ENCODE measurements at places on chromosomes 2 and 18.

DNA sequence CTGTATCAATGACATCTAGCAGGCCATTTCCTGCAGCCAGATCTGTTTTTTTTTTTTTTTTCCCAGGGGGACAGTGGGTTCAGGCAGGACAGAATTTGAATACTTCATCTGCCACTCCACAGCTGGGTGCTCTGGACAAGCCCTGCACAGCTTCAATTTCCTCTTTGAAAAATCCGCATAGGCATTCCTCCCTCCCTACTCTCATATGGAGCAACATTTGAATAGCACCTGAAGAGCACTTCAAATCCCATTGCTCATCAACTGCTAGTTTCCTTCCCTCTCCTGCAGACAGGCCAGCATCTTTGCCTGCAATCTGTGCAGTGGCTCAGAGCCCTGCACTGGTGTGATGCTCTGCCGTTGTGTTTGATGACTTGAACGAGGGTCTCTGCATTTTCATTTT lies 326.3 kb downstream of the TSN start:
- no peak for DNase-seq

DNA sequence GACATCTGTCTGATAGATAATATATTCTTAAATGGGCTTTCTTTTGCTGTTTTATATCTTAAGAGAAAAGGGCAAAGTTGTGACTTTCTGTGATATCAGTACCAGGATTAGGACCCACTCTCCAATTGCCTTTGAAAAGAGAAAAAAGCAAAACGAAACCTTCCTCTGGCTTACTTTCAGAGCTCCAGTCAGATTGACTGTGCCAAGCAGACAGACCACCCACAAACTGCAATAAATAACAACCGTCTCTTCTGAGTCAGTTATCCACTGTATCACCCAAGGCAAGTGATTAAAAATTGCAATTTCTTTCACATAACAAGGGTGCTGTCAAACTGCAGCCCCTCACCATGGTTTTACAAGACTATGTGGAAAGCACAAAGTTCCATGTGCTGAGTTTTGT lies 230.5 kb upstream of the SETBP1 start:
- no peak for DNase-seq

DNA sequence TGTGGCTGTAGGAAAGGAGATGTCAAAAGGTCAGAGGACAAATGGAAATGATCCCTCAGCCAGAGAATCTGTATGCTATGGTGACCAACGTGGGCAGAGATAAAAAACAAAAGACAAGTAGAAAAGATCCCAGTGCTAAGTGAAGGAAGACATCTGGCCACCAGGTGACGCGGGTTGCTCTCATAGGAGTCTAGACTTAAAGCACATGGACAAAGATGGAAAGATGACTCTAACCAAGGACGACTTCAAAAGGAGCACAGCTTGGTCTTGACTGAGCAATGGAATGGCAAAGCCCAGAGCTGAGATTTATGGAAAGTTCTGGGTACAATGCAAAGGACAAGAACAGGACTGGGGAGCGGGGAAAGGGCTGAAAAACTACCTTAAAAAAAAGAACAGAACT lies 96.8 kb downstream of the CLIP4 start:
- no peak for DNase-seq

DNA sequence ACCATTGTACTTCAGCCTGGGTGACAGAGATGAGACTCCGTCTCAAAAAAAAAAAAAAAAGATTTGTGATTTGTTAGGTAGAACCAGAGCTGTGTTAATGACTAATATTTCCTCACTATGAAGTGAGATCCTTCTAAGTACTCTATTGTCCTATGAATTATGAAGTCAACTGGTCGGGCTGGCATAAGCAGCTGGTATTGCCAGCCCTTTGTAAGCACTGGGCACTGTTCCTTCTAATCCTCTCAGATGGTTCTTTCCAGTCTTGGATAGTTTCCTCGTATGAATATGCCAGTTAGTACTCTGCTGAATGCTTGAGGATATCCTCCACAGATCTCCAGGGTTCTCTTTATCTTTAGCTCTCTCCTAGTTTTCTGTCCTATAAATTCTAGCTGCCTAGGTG lies 223.1 kb upstream of the SP5 start:
- no peak for DNase-seq

DNA sequence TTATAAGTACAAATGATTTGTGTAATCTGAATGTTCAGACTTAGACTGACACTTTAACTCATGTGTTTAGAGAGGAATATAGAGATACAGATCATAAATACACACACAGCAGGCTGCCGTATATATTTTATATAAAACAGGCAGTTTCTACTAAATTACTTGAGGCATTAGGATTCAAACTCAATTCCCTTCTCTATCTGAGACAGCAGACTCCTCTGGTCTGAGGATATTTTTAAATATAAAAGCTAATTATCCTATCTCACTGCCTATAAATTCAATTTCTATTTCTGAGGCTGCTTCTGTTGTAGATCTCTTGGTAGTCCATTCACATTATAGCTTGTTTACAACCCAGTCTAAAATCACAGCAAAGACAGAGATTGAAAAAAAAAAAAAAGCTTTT lies 46.9 kb downstream of the BCL2 start:
- DNase-seq: no peak

- DNase-seq: no peak
Observed at GRCh38 chr2:157261199-157261782, 3.8 kb downstream of the GALNT5 start.

DNA sequence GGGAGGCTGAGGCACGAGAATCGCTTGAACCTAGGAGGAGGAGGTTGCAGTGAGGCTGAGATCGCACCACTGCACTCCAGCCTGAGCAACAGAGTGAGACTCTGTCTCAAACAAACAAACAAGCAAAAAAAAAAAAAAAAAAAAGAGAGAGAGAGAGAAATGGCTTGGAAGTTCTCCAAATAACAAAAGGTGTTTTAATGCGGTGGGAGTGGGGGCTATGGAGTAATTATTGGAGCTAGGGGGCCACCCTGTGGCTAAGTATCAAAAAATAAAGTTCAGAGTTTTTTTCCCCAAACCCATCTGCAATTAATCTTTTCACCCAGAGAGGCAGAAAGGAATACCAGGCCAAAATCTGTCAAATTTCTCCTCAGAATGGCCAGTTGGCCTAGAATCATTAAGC lies 23.0 kb upstream of the CEP68 start:
- no peak for DNase-seq

DNA sequence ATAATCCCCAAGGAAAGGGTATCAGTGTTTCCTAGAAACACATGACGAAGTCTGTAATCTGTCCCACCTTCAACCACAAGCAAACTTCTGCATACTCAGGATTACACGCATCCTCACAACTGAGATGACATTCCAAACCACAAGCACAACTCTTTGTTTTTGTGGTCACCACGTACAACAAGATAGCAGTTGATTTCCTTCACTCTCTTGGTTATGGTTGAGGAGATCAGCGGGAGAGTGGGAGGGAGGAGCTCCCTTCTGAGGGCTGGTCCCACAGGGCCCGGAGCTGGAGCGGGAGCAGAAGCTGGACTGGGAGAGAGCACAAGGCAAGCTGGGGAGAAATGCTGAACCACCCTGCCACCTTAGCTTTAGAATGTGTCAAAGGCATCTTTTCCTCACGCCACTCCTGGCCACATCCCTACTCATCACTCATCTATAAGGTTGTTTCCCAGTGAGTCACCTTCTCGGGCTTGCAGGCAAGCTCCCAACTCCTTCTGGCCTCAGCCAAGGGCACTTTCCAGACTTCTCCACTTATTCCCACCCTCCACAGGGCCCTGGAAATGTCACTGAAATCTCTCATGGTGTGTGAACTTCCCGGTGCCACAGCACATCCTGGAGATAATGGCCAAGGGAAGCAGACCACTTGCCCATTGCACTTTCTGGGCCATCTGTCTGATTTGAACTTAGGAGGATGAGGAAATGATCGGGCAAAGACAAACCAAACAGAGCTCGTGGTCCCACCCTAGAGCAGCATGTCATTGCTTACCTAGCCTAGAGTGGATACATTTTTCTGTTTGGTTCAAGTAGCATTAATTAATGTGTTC lies 98.9 kb upstream of the LGALSL start:
- no peak for DNase-seq

GRCh38 chr18:46321955-46322354 lies 217.8 kb downstream of the HAUS1 start:
- no peak for DNase-seq

GRCh38 chr2:56130463-56131070 lies 53.2 kb upstream of the CCDC85A start:
- no peak for DNase-seq

- DNase-seq: no peak
Observed at GRCh38 chr18:78596794-78597345, 382.7 kb upstream of the SALL3 start.

GRCh38 chr18:74541703-74542555 lies 7.6 kb downstream of the CNDP1 start:
- DNase-seq: no peak

GRCh38 chr2:219273937-219274336 lies 5.2 kb upstream of the DNAJB2 start:
- no peak for DNase-seq

GRCh38 chr18:51028201-51028805 lies 1.7 kb upstream of the SMAD4 start:
- no peak for DNase-seq

GRCh38 chr2:187689372-187689771 lies 135.1 kb upstream of the TFPI start:
- DNase-seq: no peak

GRCh38 chr2:150878356-150878755 lies 383.3 kb downstream of the RBM43 start:
- no peak for DNase-seq

DNA sequence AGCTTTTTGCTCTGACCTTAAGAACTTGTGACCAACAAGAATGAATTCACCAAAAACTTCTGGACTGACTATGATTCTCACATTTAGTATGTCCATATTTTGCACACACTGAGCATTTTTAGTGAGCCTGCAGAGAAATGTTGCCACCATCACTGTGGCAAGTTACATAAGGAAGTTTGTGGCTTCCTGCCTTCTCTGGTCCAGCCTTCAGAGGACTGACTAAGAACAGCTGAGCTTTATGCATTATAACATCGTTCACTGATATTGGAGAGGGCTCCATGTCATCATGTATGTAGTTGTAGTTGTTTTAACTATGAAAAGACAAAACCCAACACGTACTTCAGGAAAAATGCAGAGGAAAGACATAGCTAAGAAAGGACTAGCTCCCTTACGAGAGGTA lies 218.0 kb upstream of the CRIM1 start:
- peak; percentile 8 for DNase-seq

DNA sequence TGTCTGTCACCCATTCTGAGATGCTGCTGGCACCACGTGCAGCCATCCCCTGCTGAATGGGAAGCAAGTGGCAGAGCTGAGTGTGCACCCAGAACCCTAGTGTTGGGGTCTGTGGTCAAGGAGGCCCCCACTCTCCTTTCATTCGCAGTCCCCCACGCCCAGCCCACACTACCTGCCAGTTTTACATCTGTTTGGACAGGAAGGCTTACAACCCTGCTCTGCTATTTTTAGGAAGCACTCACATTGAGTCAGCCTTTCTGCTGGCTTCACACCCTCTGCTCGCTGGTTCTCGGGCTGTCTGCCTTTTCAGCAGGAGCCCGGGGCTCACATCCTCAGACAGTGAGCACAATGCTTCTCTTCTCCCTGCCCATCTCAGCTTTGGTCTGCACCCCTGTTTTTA lies 10.7 kb upstream of the ADCY3 start:
- DNase-seq: no peak

DNA sequence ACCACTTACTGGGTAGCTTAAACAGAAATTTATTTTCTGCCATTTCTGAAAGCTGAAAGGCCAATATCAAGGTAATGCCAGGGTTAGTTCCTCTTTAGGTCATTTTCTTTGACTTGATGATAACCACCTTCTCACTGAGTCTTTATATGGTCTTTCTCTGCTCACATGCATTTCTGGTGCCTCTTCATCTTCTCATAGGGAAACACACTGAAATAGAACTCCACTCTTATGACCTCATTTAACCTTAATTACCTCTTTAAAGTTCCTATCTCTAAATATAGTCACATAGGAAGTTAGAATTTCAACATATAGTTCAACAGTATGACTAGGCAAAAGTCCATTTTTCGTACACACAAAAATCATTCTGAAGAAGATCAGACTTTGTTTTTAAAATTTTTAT lies 616.8 kb upstream of the VRK2 start:
- DNase-seq: no peak

DNA sequence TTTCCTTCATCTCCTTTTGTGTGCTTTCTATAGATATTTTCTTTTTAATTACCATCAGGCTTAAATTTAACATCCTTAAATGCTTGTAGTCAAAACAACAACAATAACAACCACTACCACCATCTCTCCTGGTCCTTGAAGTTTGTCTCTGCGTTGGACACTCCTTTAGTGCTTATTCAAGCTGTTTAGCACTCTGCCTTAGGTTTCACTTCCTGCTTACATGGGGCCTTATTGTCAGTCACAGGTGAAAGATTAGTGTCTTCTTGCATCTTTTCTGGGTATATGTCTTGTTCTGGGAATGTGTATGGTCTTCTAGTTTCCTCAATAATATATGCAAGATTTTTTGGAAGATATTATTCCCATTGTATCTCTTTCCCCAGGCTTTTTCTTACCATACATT lies 240.1 kb upstream of the NXPH2 start:
- DNase-seq: no peak

DNA sequence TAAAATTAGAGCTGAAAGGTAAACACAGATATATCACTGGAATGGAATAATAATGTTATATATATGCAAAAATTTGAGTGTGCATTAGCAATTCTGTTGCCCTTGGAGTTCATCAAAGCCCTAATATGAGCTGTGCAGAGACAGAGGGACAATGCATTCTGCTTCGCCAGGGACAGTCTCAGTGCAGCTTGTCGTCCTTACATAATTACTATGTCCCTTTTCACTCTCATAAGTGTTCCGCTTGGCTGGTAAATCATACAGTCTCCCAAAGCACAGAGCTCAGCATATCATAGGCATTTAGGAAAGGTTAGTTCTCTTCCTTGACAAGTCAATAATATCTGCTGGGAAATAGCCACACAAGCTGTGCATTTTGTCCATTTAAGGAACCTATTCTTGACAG lies 30.7 kb downstream of the MAPK4 start:
- no peak for DNase-seq

GRCh38 chr2:48978131-48978530 lies 176.2 kb downstream of the FSHR start:
- no peak for DNase-seq

- no peak for DNase-seq
Observed at GRCh38 chr2:129803871-129804270, 175.6 kb upstream of the RAB6C start.

GRCh38 chr2:107364361-107364950 lies 462.2 kb upstream of the RGPD4 start:
- no peak for DNase-seq

Measured in KG1 (cell line).